ENCODE measurements at places on chromosomes 11 and 22.

DNA sequence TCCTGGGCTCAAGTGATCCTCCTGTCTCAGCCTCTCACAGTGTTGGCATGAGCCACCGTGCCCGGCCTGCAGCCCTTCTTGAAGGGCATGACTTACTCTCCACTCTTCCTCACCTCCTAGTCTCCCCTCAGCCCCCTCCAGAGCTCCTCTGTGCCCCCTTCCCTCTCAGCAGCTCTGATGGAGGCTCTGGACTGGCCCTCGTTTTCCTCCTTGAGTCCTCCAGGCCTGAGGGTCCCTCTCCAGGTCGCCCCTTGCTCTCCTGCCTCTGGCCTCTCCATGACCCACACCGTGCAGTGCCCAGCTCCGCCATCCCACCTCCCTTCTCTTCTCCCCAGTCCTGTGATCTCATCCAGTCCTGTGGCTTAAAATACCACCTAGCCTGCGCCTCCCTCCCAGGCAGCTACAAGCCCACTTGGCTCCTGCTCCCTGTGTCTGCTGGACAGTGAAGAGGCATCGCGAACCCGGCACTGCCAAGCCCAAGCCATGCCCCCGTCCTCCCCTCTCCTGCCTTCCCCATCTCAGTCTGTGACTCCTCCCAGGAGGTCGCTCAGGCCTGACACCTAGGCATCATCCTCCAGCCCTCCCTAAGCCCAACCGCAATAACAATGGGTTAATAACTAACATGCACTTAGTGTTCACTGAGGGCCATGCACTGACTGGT lies 11.9 kb downstream of the KCNJ4 start:
- H3K27ac ChIP-seq = no peak overlapping the region
- H3K4me1 ChIP-seq = no peaks in the 10 kb centered on the region
- peaks cover 50% of the 10 kb centered on the region for H3K27me3 ChIP-seq

DNA sequence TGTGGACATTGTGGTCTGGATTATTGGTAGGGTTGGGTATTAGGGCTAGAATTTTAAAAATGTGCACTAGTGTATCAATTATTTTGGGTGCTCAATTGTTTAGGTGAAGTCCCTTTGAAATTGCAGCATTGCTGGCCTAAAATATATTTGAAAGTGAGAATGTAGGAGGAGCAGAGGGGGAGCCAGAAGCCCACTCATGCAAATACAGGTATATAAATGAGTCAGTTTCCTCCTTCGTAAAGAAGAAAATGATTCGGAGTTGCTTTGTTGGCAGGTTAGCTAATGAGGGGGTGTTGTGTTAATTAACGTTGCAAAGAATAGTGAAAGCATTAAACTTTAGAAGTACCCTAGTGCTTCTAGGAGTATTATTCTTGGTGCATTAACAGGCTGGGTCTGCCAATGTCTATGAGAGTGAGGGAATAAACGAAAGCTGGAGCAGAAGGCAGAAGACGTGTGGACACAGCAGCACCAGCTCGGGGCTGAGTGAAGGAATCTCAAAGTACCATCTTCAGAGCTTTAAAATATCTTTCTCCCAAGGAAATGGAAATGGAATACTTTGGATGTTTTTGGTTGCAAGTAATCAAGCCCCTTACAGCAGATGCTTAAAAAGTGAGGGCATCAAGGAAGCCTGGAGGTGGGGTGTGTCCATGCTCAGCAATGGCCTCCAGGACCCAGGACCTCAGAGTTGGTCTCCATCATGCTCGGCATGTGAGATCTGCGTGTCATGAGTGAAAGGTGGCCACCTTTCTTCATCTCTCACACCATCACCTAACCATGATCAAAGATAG lies 522.9 kb downstream of the NTM start:
- H3K4me1 ChIP-seq = peaks cover 24% of the 10 kb centered on the region
- no peak for DNase-seq
- H3K27ac ChIP-seq = no peak overlapping the region
- H3K36me3 ChIP-seq = no peaks in the 10 kb centered on the region
- no peaks in the 10 kb centered on the region for H3K27me3 ChIP-seq
- H3K4me3 ChIP-seq = no peak overlapping the region

DNA sequence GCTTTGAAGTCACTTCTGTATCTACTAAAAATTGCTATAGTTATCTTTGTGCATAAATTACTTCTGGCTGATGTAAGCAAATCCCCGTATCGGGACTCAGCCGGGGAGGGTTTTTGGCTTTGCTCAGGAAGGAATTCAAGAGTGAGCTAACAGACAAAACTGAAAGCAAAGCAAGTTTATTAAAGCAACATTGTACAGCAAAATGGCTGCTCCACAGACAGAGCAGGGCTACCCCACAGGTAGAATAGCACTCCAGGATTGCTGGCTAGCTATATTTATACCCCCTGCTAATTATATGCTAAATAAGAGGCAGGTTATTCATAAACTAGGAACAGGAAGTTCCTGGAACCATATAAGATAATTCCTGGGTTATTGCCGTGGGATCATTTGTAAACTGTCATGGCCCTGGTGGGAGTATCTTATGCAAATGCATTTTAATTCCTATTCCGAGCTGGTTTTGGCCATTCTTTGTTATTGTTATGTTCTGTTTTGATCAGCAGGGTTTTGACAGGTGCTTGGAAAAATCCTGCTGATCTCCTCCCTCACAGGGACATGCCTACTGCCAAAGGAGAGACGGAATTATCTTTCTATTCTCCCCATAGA lies 15.2 kb downstream of the MIF start:
- peak overlapping the region; percentile 4 for H3K27ac ChIP-seq
- H3K4me1 ChIP-seq = peaks cover 5% of the 10 kb centered on the region
- no peaks in the 10 kb centered on the region for H3K27me3 ChIP-seq
- peak; percentile 44 for DNase-seq
- no peak overlapping the region for H3K4me3 ChIP-seq

DNA sequence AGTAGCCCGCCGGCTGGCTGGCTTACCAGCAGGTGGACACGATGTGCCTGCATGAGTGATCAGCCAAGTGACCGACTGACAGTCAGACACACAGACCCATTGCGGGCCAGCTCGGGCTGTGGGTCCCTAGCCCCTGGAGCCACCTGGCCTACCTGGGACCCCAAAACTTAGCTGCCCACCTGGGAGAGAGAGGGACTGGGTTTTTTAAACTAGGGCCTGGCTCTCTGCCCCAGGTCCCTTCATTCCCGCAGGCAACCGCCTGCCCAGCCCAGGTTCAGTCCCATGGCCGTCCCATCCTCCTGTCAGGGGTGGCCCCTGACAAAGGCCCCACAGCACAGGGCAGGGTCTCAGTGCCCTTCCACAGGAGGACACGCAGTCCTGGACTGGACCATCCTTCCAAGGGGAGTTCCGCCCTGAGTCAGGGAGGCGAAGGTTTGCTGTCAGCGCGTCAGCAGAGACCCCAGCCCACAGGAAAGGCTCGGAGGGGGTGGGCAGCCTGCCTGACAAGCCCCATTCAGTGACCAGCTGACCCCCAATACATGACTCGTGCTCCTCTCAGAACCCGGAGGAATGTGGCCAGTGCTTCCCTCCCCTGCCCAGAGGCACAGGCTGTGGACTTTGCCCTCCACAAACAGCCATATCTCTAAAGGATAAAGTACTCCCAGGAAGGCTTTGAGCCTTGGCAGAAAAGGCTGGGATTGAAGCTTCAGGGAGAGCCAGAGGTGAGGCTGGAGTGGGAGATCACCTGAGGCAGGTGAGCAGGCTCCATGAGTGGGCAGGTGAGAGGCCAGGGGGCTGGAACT lies 8.4 kb downstream of the SLCO2B1 start:
- no peaks in the 10 kb centered on the region for H3K36me3 ChIP-seq
- DNase-seq = no peak
- no peak overlapping the region for H3K4me3 ChIP-seq
- no peak overlapping the region for H3K27ac ChIP-seq

DNA sequence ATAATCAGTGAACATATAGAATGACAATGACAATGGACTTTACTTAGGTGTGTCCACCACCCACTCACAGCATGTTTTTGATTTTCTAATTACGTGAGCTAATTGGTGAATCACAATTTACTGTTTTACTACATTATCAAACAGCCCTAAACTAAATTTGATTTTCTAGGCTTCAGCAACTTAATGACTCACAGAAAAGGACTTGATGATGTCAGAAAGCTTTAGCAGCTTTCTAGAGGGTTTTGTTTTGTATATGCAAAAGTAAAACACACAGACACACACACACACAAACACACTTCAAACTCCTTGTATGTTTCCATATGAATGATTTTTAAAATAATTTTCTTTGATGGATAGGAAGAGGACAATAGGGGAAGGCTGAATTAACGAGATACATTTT lies 878.6 kb upstream of the CCDC90B start:
- H3K4me1 ChIP-seq = no peaks in the 10 kb centered on the region
- H3K27me3 ChIP-seq = no peaks in the 10 kb centered on the region
- no peaks in the 10 kb centered on the region for H3K36me3 ChIP-seq
- H3K4me3 ChIP-seq = no peak overlapping the region
- no peak overlapping the region for H3K27ac ChIP-seq

- H3K4me3 ChIP-seq = no peak overlapping the region
- no peaks in the 10 kb centered on the region for H3K36me3 ChIP-seq
- no peak overlapping the region for H3K27ac ChIP-seq
- no peaks in the 10 kb centered on the region for H3K27me3 ChIP-seq
- H3K4me1 ChIP-seq = no peaks in the 10 kb centered on the region
These were observed 63.1 kb downstream of the PRSS23 start for GRCh38 chr11:86863476-86863875.

- peaks cover 2% of the 10 kb centered on the region for H3K27me3 ChIP-seq
- DNase-seq = peak; percentile 66
- no peak overlapping the region for H3K4me3 ChIP-seq
- no peak overlapping the region for H3K27ac ChIP-seq
These were observed 146.5 kb upstream of the RAG2 start for GRCh38 chr11:36744375-36745168.

DNA sequence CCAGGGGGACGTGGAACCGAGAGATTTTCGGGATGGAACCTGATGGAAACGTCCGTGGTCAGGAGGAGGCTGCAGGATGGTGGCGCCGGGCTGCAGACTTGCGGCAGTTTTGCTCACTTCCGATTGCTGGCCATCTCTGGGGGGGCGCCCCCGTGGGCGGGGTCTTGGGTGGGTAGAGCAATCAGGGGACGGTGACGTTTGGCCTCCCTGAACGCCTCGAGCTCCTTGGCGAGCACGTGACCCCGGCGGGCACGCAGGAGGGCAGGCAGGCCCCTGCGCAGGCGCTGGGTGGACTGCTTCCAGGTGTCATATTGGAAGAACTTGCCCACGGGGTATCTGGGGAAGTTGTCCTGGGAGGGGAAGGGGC lies 6.3 kb downstream of the IGF2 start:
- no peaks in the 10 kb centered on the region for H3K4me1 ChIP-seq
- H3K27me3 ChIP-seq = peaks cover 26% of the 10 kb centered on the region
- H3K27ac ChIP-seq = no peak overlapping the region
- H3K4me3 ChIP-seq = no peak overlapping the region

- no peaks in the 10 kb centered on the region for H3K36me3 ChIP-seq
- no peak overlapping the region for H3K27ac ChIP-seq
- H3K4me3 ChIP-seq = no peak overlapping the region
- H3K4me1 ChIP-seq = no peaks in the 10 kb centered on the region
These were observed 5.9 kb upstream of the OR52L1 start for GRCh38 chr11:5992604-5993251.

- peak; percentile 90 for DNase-seq
- H3K27me3 ChIP-seq = no peaks in the 10 kb centered on the region
- peaks cover 30% of the 10 kb centered on the region for H3K4me1 ChIP-seq
- H3K36me3 ChIP-seq = no peaks in the 10 kb centered on the region
- peak overlapping the region; percentile 89 for H3K27ac ChIP-seq
- H3K4me3 ChIP-seq = peak overlapping the region; percentile 35
These were observed 14.4 kb upstream of the CDC42EP1 start for GRCh38 chr22:37545703-37546436.

DNA sequence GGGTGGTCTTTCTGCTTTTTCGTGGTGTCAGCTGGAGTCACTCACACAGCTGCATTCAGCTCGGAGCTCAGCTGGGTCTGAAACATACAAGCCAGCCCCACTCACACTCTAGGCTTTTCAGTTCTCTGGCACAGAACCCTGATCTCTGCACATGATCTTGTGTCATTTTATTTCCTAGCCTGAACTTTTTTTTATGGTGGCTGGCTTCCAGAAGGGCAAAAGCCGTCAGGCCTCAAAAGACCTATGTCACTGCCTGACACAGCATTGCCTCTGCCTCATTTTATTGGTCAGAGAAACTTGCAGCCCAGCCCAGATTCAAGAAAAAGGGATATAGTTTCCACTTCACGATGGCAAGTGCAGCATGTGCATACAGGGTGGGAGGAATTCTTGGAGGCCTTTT lies 117.8 kb downstream of the NTM start:
- H3K27me3 ChIP-seq = no peaks in the 10 kb centered on the region
- no peak overlapping the region for H3K27ac ChIP-seq
- no peaks in the 10 kb centered on the region for H3K36me3 ChIP-seq
- no peak for DNase-seq
- no peaks in the 10 kb centered on the region for H3K4me1 ChIP-seq

DNA sequence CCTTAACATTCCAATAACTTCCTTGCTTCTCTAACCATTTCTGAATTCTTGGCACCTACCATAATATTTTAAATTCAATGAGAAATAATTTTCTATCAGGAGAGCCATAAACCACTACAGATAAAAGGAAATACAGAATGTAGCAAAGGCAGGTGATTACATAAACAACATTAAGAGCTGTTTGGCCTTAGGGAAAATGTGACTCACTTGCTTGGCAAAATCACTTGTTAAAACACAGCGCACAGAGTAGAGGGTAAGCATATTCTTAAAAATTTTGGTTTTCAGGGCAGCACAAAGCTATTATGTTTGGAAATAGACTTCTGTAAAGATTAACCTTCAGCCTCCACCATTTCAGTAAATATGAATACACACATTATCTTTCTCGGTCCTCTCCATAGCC lies 26.4 kb downstream of the IZUMO1R start:
- DNase-seq = no peak
- H3K36me3 ChIP-seq = no peaks in the 10 kb centered on the region
- H3K4me1 ChIP-seq = no peaks in the 10 kb centered on the region
- H3K4me3 ChIP-seq = no peak overlapping the region

Measured in IMR-90 (cell line).